Stimulated activated CD8-positive, alpha-beta memory T cell treated with anti-CD3 and anti-CD28 coated beads, Interleukin-7, amount 100 ng/mL, for 1 hour (primary cell): ENCODE measurements at places on chromosomes 3 and 15.

DNA sequence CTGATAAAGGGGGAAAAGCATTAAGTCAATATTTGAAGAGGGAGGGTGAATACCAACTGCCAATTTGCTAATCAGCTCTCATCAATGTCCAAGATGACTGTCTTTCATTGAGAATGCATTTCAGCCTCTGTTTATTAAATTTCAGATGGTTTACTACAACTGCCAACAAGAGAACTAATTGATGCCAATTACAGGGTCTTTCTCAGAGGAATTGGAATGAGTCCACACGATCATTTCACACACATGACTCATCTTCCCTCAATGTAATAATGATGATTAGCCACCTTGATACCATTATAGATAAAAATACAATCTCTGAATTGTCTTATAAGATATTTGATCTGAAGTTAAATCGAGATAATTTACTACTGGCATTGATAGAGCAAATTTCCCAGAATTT, 1274.4 kb downstream of the ROBO2 start:
- DNase-seq, result no peak

DNA sequence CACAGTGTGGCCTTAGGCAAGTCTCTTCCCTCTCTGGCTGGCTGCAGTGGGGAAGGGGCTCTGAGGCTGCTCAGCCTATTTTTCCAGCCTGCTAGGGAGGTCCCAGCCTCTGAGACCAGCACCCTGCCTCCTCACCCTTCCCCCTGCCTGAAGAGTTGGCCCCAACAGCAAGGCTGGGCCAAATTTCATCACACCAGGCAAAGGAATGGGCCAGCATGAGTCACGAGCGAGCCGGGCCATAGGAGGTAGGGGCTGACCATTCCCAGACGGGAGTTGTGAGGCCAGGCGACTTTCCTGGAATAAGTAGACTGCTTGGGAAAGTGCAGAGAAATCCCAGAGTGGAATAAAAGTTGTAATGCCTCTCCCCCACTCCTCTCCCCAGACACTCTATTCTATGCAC, 5.7 kb upstream of the FBLN2 start:
- DNase-seq, result no peak

DNA sequence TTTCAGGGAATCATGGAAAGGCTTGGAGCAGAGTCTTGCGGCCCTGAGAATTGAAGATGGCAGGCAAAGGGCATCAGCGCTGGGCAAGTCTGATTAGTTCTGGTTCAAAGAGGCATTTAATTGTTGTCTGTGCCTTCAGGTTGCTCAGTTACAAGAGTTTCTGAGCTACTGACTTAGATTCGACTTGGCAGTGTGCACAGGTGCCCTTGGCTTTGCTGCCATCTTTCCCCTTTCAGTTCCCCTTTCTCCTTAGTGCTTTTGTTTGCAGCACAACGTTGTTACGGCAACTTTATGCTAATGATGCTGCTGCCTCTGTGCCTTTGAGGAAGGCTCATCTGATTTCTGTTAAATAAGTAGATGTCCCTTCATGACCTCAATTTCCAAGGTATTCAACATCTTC, 12.5 kb downstream of the P2RY14 start:
- DNase-seq, result no peak

- DNase-seq, result no peak
Measured at GRCh38 chr3:111194048-111194447, 122.4 kb downstream of the NECTIN3 start.

- DNase-seq, result no peak
Measured at GRCh38 chr3:169117264-169117663, 546.2 kb downstream of the MECOM start.

DNA sequence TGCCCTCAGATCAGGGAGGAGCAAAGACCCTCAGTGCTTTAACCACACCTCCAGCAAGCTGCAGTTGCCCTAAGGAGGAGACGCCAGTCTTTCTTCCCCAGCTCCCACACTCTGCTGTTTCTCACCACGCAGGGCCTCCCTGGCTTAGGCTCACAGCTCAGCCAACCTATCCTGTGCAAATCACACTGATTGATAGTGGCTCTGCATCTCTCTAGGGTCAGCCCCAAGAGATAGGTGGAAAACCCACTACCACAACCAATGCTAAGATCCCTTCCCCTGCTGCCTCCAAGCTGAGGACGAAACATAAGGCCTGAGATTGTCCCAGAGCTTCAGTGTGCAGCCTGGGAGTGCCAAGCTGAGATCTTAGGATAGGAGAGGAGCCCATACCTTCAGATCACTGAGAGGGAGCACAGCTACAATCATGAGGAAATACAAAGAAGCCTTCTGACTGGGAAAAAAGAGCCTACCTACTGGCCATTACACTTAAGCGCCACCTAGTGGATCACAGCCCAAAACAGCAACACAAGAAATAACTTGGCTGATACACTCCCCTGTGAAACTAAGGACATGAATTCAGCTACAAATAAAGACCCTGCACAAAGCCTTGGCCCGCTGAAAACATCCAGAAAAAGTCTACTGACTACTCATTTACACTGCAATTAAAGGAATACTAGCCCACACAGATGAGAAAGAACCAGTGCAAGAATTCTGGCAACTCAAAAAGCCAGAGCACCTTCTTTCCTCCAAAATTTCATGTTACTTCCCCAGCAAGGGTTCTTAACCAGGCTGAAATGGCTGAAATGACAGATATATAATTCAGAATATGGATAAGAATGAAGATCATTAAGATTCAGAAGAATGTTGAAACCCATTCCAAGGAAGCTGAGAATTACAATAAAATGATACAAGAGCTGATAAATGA, 271.5 kb upstream of the DCBLD2 start:
- DNase-seq, result no peak

DNA sequence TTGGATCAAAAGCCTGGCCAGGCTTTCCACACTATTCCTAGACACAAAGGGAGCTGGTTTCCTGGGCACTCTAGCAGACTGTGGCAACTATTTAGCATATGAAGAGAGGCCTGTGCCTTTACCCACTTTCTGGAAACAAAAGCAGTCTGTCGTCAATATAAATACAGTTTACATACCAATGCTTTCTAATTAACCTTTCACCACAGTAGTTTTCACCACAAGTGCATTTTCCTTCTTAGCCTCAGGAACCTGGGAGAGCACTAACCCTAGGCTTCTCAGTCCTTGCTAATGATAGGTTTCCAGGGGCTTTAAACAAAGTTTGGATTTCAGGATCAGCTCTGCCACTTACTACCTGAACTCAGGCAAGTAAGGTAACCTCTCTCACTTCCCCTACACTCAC, 499.1 kb downstream of the MAGI1 start:
- DNase-seq, result no peak

GRCh38 chr3:100027321-100027720, 87.0 kb downstream of the FILIP1L start:
- no peak for DNase-seq

DNA sequence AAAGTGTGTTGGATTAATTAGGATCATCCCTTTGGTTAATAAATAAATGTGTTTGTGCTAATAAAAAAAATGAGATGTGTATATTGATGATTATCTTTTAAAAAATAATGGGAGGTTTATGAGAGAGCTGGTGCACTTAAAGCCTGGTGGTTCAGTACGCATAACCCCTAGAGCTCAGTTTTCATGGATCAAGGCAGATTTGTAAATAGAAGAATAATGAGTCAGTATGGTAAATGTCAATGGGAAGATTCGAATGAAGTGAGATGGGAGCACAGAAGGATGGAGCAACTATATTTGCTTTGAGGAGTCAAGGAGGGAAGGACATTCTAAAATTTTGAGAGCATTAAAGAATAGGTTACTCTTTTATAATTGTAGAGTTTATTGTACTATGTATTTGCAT, 35.4 kb downstream of the AKAP13 start:
- no peak for DNase-seq

GRCh38 chr3:14175383-14176037, 2.9 kb downstream of the XPC start:
- peak; percentile 8 for DNase-seq

- no peak for DNase-seq
Measured at GRCh38 chr3:87625876-87626275, 349.5 kb upstream of the POU1F1 start.

DNA sequence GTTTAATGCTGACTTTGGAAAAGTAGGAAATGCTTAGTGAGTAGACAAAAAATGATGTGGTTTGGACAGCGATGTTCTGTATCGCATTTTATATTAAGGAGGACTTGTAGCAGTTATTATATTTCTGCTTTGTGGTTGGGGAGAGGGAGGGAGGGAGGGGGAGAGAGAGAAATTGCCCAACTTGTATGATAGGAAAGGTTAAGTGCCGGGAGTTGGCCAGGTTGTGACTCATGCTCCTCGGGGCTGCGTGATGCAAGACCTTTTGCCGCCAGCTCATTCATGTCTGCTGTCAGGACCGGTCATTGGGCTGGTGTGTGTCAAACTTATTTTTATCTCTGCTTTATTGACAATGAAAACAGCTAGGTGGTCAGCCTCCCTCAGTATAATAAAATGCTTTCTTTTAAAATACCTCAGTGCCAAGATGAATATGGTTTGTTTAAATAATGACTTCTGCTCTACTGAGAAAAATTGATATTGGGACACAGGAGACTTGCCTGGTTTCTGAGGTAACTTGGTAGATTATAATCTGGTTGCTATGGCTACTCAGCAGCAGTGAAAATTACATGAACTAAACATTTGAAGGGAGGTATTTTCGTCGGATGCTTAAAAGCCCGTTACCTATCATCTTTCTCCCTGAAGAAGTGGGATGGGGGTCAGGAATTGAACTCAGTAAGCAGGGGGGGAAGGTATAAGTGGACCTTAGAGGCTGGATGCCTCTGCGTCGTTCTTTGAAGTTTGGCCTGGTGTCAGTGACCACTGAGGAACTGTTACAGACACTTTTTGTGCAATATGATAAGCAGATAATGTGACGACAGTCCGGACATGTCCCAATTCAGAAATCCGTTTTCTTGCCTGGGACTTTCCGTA, 90.7 kb downstream of the FNDC3B start:
- no peak for DNase-seq

DNA sequence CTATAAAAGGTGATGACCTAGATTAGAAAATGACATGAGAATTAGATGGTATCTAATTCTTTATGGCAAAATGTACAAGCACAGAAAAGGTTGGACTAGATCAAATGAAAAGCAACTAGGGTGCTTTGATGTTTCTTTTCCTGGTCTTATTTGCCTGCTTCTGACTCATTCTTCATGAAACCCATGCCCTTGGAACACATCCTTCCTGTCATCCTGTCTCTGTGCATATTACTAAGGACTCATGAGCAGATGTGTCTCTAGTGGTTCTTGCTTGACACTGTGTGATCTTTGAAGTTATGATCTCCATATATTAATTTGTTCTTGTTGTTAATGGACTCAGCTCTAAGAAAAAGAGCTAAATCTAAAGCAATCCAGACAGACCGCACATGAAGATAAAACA, 314.0 kb downstream of the ERC2 start:
- no peak for DNase-seq

DNA sequence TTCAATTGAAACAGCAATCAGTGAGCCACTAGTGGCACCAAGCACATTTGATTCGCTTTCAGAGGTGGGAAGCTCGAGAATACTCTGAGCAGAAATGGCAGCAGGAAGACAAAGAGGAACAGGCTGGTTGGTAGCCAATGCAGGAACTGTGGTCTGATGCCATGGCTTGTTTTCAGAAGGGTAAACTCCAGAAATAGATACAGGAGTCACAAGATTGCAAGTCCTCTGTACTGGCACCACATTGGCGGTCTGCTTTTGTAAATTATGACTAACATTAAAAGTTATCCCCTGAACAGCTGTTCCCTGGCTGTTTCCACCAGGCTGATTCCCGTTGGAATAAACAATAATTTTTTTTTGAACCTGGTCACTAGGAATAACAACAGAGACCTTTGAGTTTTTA, 35.5 kb downstream of the USF3 start:
- no peak for DNase-seq

- DNase-seq, result no peak
Measured at GRCh38 chr3:36132214-36132613, 248.1 kb upstream of the STAC start.

- DNase-seq, result no peak
Measured at GRCh38 chr3:6301626-6302025, 559.3 kb upstream of the GRM7 start.

GRCh38 chr3:135851201-135852081, 114.1 kb upstream of the PPP2R3A start:
- no peak for DNase-seq

DNA sequence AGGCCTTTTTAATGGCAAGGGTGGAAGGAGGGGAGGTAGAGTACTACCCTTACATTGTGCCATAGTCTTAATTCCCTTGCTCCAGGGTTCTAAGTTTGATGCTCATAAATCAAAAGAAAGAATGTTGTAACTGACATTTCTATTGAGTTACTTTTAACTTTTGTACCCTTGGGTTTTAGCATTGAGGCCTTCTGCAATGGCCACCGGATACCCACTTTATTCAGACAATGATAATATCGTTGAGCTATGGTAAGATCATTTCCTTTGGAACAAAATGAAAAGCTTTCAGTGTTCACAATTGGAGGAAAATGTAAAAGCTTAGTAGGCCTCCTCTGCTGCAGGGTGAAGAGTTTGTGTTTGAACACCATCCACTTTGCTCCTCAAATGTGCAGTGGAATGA, 16.8 kb downstream of the CGNL1 start:
- no peak for DNase-seq

DNA sequence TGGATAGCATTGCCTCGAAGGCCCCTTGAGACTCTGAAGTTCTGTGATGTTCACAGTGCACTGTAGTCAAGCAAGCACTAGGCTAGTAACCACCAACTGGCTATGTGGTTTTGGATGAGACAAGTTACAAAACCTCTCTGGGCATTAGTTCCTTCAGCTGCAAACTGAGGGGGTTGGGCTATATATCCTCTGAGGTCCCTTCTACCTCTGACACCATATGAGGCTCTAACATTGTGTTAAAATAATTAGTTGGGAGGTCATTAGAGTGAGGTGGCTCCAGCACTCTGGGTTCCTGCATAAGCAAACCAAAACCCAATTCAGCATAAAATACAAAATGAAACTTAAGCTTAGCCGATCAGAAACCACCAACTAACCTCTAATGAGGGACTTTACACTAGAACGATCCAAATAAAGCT, 209.5 kb upstream of the LRRN1 start:
- no peak for DNase-seq

DNA sequence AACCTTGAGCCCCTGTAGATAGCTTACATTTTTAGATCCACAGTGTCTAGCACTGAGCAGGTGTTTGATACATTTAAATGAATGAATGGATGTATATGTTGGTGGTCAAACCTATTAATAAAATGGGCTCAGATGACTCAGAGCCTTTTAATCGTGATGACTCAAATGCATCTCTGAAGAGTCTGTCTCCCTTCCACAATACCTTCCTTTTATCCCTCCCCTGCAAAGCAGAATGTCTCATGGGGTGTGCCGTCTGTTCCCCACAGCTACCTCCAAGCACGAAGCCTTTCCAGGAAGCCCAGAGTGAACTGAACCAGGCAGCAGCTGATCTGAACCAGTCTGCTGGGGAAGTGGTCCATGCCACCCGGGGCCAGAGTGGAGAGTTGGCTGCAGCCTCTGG, 303.5 kb upstream of the TPM1 start:
- no peak for DNase-seq
